SK-N-SH treated with all-trans-retinoic acid at 6 μM for 48 hours (cell line): ENCODE measurements at places on chromosomes 6 and 20.

- ATAC-seq, result no peak
These were observed 33.1 kb upstream of the FAM135A start for GRCh38 chr6:70380252-70380651.

DNA sequence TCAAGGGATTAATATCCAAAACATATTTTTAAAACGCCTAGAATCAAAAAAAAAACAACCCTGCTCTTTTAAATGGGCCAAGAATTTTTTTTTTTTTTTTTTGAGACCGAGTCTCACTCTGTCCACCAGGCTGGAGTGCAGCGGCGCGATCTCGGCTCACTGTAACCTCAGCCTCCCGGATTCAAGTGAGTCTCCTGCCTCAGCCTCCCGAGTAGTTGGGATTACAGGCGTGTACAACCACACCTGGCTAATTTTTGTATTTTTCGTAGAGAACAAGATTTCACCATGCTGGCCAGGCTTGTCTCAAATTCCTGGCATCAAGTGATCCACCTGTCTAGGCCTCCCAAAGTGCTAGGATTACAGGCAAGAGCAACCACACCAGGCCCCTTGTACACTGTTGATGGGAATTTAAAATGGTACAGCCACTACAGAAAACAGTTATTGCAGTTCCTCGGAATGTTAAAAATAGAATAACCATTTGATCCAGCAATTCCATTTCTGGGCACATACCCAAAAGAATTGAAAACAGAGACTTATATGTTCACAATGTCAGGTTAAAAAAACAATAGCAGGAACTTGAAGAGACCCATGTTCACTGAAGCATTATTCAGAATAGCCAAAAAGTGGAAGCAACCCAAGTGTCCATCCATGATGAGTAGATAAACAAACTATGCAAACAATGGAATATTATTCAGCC is 3.1 kb upstream of the MYL9 start:
- ATAC-seq, result peak; percentile 41

DNA sequence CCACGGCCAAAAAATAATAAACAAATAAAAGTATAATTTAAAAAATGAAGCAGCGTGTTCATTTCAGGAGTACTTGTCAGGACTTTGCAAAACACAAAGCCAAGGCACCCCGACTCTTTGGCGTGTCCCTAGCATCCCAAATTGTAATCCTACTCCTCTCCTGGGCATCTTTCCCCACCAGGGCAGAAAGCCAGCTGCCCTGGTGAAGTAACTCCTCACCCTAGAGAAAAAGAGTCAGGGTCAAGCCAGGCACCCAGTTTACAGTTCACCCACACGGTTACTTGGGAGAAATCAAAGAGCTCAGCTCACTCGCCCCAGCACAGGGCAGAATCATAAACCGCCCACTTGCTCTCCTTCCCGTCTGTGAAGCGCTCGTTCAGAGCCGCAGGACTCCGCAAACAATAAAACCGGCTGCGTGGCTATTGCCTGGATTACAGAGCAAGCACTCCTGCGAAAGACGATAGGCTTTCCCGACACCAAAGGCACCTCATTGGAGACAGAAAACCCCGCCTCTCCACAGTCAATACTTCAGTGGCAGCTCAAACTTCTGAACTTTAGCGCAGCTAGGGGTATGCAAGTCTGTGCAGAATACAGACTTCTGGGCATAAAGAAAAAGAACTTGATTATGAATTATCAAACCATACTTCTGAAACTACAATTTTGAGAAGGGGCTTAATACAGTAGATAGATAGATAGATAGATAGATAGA is 73.0 kb upstream of the NHSL1 start:
- ATAC-seq, result peak; percentile 54

GRCh38 chr6:103675807-103676406 is 1183.8 kb downstream of the HACE1 start:
- no peak for ATAC-seq

DNA sequence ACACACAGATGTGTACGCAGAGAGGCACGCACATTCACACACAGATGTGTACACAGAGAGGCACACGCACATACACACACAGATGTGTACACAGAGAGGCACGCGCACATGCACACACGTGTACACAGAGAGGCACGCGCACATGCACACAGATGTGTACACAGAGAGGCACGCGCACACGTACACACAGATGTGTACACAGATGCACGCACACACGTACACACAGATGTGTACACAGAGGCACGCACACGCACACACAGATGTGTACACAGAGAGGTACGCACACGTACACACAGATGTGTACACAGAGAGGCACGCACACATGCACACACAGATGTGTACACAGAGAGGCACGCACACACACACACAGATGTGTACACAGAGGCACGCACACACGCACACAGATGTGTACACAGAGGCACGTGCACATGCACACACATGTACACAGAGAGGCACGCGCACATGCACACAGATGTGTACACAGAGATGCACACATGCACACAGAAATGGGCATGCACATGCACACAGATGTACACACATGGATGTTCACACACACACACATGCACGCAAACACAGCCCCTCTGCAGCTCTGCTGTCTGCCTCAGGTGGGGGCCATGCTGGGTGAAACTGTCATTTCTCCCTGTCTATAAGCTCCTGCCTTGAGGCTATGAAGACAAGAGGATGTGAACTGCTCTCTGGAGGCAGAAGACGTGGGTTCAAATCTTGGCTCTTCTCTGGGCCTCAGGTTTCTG is 14.3 kb upstream of the MYT1 start:
- ATAC-seq, result no peak

- ATAC-seq, result no peak
These were observed 80.6 kb upstream of the ARMC2 start for GRCh38 chr6:108767418-108768165.

DNA sequence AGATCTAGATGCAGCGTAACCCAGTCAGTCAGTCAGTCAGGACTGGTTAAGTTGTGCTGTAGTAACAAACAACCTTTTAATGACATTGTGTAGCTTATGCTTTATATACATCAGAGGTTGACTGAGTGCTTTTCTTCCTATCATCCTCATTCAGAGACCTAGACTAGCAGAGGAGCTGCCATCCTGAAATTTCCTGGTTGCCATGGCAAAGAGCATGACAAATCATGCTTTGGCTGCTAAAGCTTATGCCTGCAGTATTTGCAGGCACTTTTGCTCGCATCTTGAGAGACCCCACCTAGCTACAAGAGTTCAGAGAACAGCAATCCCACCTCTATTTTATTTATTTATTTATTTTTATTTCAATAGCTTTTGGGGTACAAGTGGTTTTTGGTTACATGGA is 244.0 kb downstream of the BTBD3 start:
- no peak for ATAC-seq

DNA sequence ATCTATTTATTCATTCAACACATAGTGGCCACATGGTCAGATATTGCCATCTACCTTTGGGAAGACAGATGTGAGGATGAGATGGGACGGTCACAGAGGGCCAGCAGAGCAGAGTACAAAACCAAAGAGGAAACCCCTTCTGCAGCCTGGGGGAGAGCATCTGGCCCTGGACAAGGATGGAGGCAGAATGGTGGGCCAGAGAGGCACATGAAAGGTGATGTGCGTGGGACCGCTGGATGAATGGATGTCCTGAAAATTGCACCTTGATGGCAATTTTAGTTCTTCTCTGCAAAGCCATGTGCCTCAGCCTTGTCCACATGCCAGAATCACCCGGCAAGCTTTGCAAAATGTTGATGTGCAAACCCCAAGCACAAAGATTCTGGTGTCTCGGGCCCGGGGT is 77.4 kb upstream of the CD93 start:
- ATAC-seq, result no peak

DNA sequence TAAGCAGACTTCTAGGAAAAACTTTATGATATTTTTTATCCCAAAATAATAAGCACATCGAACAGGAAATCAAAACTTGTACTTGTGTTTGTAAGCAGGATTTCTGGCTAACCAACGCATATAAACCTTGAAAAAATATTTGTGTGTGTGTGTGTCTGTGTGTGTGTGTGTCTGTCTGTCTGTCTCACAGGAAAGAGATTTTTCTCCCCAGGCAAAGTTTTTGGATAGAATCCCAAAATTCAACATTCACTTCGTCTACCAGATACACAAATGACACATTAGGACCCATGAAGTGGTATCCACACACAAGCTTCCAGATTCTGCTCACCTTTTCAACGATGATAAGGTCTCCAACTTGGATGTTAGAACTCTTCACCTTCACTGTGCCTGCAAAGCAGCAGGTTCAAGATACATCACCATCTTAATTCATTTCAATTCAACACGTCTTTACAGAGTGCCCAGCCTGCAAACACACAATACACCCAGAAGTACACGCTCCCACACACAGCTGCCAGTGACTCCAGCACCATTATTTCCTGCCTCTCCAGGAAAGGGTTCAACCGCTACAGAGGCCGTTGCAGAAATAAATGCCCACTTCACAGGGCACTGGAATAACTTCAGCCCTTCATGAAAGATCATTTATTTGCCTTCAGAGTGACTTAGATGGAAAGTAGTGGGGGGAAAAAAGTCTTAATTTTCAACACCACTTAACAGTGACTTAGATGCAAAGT is 70.9 kb downstream of the ATP9A start:
- no peak; the same call in 1 of the 3 replicates for ATAC-seq

- ATAC-seq, result peak; percentile 85
These were observed 37.2 kb downstream of the EBF4 start for GRCh38 chr20:2729791-2730190.

DNA sequence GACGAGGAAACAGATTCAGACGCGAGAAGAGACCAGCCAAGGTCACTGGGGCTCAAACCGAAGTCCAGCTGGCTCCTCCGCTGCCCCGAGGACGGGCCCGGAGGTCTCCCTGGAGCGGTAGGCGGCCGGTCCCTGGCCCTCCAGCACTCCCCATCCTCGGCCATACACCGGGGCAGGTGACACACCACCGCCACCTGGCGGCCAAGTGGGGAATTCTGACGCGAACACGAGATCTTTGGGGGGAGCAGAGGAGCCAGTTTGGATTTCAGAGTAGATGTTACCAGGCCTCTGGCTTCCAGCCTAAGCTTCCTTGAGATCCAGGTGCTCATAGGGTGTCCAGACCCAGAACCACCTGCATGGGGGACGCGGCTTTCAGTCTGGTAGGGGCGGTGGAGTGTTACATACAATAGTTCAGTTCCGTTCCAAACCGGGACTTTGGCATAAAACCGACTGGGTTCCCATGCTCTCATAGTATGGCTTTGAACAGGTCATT is 16.1 kb downstream of the BPIFB1 start:
- ATAC-seq, result peak; percentile 91

GRCh38 chr6:37587866-37588734 is 88.4 kb upstream of the CCDC167 start:
- no peak for ATAC-seq

GRCh38 chr6:6220718-6221117 is 99.7 kb downstream of the F13A1 start:
- ATAC-seq, result no peak

DNA sequence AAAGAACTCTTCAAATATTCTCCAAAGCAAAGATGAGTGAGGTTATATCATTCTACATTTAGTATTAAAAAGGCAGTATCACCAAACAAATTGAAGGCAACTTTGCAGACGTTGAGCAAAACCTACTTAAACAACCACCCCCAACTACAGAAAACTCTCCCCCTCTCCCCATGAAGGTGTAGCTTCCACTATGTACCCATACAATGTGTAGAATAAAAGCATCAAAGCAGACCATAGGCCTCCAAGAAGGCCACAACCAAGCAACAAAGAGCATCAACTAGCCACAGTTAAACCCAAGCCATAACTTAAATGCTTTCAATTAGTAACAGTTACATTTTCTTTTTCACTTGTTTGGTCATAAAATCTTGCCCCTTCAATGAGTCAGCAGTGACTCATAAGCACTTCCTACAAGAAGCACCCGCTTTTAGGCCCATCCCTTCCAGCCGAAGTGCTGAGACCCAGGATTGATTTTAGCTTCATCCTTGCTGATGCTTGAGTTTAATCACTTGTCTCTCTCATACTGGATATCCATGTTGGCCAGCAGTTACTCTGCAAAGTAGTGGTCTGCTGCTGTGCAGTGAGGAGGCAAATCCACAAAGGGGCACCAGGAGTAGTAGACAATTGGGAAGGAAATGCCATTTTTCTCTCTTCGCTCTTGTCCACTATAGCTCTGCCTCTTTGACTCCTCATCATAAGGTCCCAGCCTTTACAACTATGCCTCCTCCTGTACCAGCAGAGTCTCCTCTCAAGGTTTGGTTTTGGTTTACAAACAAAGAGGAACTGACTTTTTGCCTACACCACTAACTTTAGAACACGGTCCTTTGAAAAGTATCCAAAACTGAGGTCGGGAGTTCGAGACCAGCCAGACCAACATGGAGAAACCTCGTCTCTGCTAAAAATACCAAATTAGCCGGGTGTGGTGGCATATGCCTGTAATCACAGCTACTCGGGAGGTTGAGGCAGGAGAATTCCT is 8.4 kb upstream of the NUP153 start:
- ATAC-seq, result peak; percentile 91

GRCh38 chr6:34912715-34913464 is 23.8 kb downstream of the ANKS1A start:
- ATAC-seq, result peak; percentile 64; the same call in 2 of the 3 replicates

GRCh38 chr20:57630061-57630460 is 9.8 kb upstream of the ZBP1 start:
- ATAC-seq, result no peak

DNA sequence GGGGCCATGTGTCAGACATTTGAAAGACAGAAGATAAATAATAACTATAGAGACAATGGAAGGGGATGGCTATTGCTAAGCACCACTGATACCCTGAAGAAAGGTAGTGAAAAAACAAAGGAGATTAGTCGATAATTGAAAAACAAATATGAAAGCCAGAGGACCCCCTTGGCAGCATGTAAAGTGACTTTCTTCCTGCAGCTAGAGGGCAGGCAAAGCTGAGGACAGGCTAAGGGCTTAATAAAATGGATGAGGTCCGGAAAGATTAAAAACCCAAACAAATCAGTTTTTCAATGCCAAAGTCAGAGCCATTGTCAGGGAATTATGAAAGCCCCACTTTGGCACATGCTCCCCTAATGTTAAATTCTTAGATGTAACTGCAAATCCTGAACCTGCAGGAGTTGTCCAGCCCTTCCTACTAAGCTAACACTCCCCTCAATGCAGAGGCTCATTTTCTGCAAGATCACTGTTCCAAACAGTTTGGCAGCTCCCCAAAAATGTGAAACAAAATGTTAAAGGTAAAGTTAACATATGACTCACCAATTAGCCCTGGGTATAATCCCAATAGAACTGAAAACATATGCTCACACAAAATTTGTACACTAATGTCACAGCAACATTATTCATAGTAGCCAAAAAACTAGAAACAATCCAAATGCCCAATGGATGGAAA is 1177.9 kb downstream of the GRIK2 start:
- no peak; the same call in 2 of the 3 replicates for ATAC-seq

GRCh38 chr20:54282625-54283024 is 74.7 kb downstream of the PFDN4 start:
- no peak for ATAC-seq

GRCh38 chr6:130958468-130958867 is 104.6 kb downstream of the EPB41L2 start:
- no peak for ATAC-seq

- no peak for ATAC-seq
These were observed 68.7 kb downstream of the LY86 start for GRCh38 chr6:6657085-6657819.
